ENCODE measurements at places on chromosomes 12 and 14.

- no peak for DNase-seq
Observed at GRCh38 chr12:98870504-98870903, 225.4 kb downstream of the APAF1 start.

DNA sequence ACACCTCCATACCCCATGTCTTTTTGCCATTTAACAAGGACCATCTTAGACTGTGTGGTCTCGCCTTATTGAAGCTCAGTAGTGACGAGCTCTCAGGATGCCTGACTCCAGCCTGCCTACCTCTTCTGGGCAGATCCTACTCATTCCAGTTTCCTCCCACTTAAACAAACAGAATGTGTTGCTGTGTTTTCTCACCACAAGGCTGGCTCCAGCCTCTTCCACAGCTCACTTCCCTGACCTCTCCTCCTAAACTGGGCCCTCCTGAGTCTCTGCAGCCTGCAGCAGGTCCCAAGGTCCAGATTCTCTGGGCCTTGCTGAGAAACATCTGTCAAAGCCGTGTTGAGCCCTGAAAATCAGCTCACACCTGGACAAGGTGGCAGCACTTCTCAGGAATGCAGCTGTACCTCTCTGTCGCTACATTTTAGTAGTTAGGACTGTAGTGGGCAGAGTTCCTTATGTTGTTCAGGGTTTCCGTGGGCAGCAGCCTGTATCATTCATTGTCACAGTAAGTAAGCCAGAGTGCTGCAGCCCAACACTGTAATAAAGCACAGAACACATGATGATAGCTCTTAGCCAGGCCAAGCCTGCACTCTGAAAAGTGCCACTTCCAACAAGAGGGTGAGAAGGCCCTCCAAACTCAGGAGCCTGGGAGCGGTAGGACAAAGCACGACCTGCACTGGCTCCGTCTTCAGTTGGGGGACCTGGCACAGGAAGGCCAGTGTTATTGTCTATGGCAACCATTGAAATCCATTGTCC, 68.5 kb downstream of the NKX2-1 start:
- DNase-seq: no peak

DNA sequence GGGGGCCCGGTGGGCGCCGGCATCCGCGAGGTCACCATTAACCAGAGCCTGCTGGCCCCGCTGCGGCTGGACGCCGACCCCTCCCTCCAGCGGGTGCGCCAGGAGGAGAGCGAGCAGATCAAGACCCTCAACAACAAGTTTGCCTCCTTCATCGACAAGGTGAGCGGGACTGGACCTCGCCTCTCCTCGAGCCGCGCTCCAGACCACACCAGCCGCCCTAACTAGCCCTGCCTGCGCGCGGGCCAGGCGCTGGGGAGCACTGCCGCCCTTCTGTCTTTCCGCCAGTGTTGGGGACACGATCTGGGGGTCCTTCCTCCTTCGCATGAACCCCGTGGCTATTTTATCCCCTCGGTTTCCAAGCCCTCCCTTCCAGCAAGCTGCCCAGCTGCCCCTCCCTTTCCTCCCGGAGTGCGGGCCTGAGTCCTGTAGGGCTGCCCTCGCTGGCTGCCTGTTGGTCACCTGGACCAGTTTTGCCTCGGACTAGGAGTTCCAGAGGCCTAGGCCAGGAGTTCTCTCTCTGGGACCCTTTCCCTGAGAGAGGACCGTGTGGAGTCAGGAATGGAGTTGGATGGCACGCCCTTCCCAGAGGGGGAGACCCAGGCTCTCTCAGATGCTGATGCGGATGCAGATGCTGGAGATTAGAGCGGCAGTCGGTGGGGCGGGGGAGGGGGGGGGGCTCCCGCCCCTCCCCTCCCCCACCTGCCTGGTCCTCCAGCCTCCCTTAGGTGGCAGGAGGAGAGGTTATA, 592 bp downstream of the KRT7 start:
- no peak for DNase-seq

DNA sequence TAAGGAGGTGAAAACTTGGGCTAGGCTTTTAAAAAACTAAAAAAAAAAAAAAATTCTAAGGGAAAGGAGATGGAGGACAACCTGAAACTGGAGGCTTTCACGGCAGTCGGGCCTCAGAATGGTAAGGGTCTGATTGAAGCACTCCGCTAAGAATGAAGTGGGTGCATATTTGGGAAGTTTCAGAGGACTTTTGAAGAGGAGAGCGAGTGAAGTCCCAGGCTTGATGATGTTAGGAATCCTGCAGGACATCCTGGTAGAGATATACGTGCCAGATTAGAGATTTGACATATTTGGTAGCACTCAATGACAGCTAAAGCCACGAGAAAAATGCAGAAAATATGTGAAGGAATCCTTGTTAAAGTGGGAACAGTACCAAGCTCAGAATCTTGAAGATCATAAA, 186.2 kb downstream of the SNAPC1 start:
- no peak for DNase-seq

DNA sequence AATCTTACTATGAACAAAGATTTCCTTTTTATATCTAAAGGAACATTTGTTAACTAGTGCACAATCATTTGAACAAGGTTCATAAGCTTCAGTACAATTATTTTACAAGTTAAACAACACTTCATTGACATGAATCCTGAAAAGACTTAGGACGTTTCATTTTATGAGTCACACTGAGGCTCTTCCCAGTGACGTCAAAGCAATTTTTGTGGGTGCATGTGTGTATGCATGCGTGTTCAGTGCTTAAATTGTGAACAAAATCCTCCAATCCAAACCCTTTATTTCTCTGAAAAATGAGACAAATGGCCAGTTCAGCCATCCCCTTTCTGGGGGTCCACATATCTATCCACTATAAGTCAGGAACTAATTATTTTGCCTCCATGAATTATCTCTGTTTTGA, 2.9 kb downstream of the LMNTD1 start:
- no peak for DNase-seq

DNA sequence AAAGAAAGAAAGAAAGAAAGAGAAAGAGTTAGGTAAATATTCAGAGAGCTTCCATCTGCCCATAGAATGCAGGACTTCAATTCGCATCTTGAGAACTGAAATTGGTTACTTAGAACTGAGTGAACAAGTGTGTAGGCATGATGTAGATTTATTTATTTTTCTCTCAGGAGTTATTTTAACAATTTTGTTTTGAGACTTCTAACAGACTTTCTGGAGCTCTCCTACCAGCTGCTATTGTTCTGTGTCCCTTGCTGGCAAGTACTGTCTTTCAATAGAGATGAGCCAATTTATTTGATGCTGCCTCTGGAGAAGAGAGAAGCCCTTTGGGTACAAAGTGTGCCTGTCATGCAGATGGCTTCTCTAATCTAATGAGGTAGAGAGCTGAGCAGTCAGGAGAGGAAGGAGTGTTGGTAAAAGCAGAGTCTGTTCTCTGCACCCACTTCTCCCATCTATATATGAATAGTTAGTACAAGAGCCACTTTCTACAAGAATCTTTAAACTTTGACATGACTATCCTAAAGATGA, 67.0 kb downstream of the SYT1 start:
- no peak for DNase-seq

DNA sequence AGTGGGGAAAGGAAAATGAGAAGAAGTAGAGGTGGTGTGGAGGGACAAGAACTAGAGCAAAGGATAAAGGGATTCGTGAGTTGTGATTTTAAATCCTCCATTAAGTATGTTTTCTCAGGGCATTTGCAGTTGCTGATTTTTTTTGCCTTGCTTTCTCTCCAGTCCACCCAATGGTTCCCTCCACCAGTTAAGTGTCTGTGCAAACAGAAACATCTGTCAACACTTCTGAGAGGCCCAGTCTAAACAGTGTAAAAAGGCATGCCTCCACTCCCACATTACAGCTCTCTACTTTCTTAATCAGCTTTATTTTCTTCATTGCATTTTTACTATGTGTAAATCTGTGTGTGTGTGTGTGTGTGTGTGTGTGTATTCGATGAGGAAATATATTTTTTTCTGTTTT, 141.2 kb downstream of the PPFIA2 start:
- DNase-seq: no peak

GRCh38 chr12:106780010-106780631, 5.6 kb downstream of the RIC8B start:
- no peak for DNase-seq

DNA sequence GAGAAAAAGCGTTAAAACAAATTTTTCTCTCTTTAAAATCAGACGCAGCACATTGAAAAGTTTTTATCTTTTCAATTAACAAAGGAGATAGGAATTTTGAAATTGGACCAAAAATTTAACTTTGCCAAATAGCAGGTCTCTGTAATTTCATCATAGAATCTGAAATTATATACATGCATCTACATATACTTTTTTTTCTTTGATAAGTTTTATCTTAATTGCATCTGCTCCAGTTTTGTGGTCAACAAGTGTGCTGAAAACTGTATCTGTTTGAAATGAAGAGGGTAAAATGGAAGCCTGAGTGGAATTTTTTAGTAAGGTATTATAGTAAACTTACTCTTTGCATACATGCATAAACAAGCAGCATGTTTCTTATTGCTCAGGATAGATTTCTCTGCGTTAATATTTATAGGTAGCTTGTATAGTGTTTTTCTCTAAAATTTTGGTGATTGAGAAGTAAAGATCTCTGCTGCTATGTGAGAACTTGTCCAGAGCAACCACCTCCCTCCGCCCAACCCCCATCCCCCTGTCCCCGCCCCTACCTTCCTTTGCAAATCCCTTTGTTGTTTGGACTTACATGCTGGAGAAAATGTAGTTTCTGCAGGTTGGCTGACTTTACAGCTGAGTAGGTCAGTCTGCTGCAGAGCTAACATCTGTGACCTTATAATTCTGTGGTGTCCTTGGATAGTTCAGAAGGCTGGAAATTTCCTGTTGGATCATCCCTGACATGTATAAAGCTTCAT, 64.6 kb downstream of the VRK1 start:
- no peak for DNase-seq

GRCh38 chr14:75011356-75011994, 8.8 kb downstream of the EIF2B2 start:
- DNase-seq: no peak

- DNase-seq: no peak
Observed at GRCh38 chr14:57009585-57010515, 199.6 kb upstream of the OTX2 start.

- DNase-seq: no peak
Observed at GRCh38 chr14:37594238-37594970, 645 bp downstream of the FOXA1 start.

GRCh38 chr12:123269395-123269892, 2.2 kb downstream of the CDK2AP1 start:
- no peak for DNase-seq

- DNase-seq: no peak
Observed at GRCh38 chr14:81453166-81453766, 53.1 kb upstream of the STON2 start.

GRCh38 chr14:64213086-64213485, 81.1 kb downstream of the ESR2 start:
- DNase-seq: no peak

- no peak for DNase-seq
Observed at GRCh38 chr12:116122628-116123027, 154.9 kb downstream of the MED13L start.

DNA sequence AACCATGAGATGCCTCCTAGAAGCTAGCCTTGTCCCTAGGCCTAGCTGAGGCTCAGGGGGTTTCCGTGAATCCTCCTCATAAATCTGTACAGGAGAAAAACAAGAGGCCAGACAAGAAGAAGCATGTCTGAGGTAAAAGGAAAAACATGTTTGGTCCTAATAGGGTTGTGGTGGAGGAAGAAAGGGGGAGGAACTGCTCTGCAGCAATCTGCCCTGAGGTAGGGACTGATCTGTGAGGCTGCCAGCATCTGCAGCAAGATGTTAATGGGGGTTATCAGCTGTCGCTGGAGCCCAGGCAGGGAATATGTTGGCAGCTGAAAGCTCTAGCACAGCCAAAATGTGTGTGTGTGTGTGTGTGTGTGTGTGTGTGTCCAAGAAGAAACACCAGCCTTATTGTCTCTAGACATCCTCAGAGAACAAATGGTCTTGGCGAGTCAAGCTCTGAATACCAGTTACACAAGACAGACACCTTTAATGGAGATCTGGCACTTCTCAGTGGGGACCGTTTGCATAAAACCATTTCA, 218.5 kb downstream of the NUAK1 start:
- no peak for DNase-seq

DNA sequence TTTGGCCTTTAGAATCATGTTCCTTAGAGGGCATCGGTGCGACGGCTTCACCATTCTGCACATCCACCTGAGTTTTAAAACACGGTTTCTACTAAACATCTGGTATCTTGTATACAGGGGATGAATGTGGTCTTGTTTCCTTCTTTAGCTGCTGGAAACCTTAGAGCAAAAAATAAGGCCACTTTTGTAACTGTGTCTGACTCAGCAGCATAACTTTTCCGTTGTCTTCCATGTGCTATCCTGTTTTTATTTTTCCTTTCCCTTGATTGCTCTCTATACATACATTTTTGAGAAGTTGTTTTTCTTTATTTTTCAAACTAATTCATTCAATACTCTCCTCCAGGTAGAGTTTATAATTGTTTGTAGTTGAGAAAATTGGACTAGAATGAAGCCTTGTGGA, 108.8 kb upstream of the PCED1B start:
- no peak for DNase-seq

DNA sequence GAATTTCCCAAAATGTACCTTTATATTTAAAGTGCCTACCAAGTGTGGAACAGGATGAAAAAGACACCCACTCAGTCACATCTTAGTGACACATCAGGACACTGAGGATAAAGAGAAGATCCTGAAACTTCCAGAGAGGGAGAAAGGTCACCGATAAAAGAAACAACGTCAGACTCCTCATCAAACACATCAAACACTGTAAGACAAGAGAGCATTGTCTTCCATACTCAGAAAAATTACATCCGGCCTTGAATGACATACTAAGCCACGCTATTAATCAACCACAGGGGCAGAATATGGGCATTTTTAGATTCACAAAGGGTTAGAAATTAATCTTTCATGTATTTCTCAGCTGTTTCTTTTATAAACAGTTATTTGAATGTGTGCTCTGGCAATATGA, 490.3 kb downstream of the APAF1 start:
- no peak for DNase-seq

- no peak for DNase-seq
Observed at GRCh38 chr14:53539489-53540126, 386.5 kb upstream of the DDHD1 start.

DNA sequence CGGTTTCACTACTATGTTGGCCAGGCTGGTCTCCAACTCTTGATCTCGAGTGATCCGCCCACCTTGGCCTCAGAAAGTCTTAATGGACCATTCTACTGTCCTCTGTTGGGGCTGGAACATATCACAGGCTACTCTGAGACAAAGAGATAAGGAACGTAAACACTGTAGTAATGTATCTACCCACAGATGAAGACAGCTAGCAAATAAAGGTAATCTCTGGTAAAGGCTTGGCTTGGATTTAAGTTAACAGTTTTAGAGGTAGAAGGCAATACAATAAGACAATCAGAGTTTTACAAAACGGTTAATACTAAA, 44.6 kb upstream of the ISM2 start:
- DNase-seq: no peak

DNA sequence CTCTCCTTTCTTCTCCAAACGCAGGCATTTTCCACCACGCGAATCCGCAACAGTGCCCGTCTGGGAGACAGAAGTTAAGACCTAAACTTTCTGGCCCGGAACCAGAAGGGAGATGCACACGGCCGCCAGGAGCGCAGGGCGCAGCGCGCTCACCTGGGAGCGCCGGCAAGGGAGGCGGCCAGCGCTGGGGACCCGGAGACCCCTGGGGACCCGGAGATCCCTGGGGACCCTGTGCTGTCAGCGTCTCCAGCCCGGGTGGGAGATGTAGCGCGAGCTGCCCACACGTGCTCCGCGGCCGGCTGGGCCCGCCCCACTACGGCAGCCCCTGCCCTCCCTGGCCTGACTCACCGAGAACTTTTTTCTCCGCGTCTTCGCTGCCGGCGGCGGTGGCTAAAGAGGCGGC, 620 bp downstream of the YBX3 start:
- DNase-seq: peak; percentile 12
